ENCODE measurements at places on chromosomes 7 and 10.

GRCh38 chr10:14586901-14587300 is 187.8 kb downstream of the FAM107B start:
- DNase-seq: no peak

GRCh38 chr10:123093489-123093888 is 42.3 kb upstream of the HMX3 start:
- no peak for DNase-seq

GRCh38 chr10:28983799-28984198 is 305.1 kb upstream of the LYZL1 start:
- no peak for DNase-seq

- no peak for DNase-seq
These were observed 56.1 kb downstream of the ZRANB1 start for GRCh38 chr10:124997771-124998623.

DNA sequence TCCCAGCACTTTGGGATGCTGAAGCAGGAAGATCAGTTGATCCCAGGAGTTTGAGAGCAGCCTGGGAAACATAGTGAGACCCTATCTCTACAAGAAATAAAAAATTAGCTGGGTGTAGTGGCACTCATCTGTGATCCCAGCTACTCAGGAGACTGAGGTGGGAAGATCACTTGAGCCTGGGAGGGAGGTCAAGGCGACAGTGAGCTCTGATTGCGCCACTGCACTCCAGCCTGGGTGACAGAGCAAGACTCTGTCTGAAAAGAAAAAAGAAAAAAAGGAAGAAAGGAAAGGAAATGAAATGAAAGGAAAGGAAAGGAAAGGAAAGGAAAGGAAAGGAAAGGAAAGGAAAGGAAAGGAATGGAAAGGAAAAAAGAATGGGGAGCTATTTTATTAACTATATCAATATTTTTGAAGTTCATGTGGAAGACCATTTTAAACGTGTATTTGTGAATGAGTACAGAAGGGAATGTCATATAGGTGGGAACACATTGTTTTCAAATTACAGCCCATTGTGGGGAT is 7.1 kb upstream of the IFIT2 start:
- DNase-seq: no peak

GRCh38 chr10:102727037-102727818 is 12.8 kb downstream of the SFXN2 start:
- no peak for DNase-seq

GRCh38 chr10:70233109-70233938 is at the start of gene PPA1:
Gene PPA1, minus strand, starts transcription at chr10:70233429. Its CDS starts 102 bp downstream, at chr10:70233327.
- peak; percentile 100 for DNase-seq

DNA sequence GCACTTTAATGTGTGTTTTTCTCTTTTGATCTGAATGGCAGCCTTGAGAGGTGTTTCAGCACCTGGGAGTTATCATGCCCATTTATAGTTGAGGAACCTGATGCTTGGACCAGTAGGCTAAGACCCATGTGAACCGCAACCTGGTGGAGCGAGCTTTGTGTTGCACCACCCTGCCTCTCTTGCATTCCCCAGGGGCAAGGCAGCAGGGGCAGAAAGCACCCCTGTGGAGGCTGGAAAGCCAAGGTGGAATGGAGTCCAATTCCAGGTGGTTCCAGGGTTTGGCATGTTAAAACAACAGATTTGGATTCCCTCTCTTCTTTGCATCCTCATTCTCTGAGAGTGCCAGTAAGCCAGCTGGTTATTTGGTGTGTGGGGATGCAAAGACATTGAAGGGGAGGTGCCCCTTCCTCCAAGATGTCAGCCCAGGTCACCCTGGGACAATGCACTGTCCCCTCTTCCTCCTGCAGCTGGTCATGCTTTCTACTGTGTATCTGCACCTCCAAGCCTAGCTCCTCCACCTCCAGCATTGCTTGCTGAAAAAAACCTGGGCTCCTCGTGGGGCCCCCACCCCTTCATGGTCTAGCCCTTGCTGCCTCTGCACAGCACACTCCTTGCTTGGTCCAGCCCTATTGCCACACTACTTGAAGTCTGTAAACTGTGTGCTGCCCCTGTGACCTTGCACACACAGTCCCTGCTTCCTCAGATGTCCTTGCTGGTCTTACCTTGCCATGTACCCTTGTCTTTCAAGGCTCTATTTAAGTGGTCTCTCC is 5.6 kb upstream of the CDH23 start:
- no peak for DNase-seq

DNA sequence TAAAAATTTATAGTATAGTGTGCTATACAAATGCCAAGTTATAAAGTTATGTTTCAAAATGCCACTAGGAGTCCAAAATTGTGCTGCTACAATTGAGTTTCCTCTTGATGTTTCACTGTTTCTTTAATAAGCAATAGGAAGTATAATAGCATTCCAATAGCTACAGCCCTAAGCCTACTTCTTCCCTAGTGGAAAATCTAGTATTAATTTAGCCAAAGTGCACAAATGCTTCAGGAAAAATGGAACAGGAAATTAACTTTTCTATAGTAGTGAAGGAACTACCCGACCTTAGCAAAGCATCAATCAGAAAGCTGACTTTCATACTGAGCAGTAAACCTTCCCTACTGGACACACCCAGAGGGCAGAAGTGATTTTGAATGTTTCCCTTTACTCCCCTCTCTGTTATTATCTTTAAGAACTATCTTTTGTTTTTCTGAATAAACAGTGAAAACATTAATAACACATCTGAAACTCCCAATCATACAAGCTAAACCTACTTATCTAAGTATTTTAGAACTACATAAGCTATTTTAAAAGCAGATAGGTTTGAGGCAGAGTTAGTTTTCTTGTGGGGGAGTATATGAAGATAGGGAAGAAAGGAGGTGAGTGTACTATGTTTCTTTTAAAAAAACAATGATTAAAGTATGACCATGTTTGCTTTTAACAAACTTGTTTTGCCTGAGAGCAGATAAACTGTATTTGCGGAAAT is 13.7 kb downstream of the CPED1 start:
- DNase-seq: no peak

DNA sequence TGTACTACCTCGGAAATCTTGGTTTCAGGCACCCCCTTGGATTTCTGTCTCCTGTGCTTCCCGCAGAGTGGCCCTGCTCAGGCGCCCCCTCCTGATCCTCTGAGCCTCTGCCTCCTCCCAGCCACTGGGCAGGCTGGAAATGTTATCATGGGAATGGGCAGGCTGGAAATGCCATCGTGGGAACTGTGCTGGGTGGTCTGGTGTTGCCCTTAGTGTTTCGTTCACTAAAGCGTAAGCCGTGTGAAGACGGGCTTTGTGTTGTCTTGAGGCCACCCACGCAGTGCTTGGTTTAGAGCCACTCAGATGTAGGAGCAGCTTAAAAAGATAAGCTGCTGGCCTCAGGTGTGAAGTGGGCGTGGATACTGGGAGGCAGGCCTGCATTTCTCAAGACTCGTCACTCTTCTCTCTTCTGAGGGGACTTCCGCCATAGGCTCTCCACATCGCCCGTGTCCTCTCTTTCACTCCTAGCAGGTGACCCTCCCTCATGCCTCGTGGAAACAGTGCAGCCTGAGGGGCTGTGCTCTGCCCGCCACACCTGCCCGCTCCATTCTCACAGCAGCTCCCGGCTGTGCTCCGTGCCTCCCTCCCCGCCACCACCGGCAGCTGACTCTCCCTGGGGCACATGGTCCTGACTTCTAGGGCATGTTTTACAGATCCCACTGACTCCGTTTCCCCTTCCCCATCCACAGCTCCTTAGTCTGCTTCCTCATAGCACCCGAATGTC is 28.5 kb downstream of the PPP2R2D start:
- DNase-seq: no peak

GRCh38 chr7:136070736-136071505 is 93.8 kb upstream of the MTPN start:
- DNase-seq: no peak

- DNase-seq: peak; percentile 76
These were observed 3.2 kb downstream of the CDK6 start for GRCh38 chr7:92833024-92833765.

GRCh38 chr10:124420254-124420653 is 1.5 kb upstream of the OAT start:
- no peak for DNase-seq

DNA sequence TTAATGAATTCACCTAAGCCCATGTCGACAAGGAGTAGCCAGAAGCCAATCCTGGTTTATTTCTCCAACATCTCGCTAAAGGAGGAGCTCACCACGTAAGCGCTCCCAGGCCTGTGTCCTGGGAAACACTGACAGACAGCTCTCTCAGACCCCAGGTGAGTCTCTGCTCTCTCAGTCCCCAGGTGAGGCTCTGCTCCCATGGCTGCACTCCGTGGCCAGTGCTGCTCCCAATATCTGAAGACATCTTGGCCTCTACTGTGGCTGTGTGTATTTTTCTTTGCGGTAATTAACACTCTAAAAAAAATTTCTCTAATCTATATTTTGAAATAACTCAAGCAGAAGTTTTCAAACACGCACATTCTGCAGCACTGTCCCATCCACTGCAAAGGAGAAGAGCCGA is 564.5 kb downstream of the PTPRN2 start:
- no peak for DNase-seq

- DNase-seq: no peak
These were observed 6.8 kb downstream of the BRI3 start for GRCh38 chr7:98288064-98288823.

DNA sequence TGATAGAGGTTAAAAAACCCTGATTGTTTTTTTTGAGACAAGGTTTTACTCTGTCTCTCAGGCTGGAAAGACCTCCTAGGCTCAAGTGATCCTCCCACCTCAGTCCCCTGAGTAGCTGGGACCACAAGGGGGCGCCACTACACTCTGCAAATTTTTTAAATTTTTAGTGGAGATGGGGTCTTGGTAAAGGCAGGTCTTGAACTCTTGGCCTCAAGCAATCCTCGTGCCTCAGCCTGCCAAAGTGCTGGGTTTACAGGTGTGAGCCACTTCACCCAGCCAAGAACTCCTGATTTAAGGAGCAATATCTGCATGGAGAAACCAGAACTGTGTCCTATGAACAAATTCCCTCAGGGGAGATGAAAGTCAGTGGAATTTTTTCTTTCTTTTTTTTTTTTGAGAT is 7.3 kb upstream of the KLHDC10 start:
- peak; percentile 28 for DNase-seq

GRCh38 chr10:117005527-117006055 is 604 bp upstream of the SHTN1 start:
- DNase-seq: no peak

DNA sequence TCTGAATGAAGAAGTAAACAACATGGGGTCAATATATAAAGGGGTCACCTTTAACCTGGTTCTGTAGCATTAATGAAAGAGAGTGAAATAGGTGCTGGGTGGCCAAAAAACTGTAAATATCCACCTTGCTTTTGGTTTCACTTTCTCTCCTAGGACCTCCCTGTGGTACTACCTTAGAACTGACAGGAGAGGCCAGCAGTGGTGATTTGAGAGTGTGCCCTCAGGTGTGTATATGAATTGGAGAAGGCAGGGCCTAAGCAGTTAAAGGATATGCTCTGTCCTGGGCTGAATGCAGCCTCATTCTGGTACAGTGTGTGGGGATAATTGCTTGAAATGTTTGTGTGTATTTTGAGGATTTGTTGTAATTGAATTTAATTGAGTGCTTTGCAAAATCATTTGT is 62.0 kb downstream of the BBS9 start:
- DNase-seq: no peak

GRCh38 chr10:84825330-84825729 is 496.9 kb downstream of the CCSER2 start:
- DNase-seq: no peak

DNA sequence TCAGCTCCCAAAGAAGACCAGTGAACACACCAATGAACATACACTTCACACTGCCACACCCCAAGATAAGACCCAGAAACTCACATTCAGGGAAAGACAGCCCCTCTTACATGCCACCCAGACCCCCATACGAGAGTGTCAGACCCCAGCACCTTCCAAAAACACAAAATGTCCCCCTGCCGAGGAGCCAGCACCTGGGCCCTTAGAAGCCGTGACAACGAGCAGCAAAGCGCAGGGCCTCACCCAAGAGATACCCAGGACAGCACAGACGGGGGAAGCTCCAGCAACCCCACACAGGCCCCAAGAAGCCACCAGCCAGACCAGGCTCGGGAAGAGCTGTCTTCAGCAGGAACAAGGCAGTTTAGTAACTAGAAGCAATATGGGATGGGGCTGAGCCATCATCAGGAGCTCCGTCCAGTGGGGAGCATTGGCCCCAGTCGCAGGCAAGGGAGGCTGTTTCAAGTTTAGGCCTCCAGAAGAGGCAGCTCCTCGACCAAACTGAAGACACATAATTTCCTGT is 243.6 kb downstream of the PTPRN2 start:
- no peak for DNase-seq

DNA sequence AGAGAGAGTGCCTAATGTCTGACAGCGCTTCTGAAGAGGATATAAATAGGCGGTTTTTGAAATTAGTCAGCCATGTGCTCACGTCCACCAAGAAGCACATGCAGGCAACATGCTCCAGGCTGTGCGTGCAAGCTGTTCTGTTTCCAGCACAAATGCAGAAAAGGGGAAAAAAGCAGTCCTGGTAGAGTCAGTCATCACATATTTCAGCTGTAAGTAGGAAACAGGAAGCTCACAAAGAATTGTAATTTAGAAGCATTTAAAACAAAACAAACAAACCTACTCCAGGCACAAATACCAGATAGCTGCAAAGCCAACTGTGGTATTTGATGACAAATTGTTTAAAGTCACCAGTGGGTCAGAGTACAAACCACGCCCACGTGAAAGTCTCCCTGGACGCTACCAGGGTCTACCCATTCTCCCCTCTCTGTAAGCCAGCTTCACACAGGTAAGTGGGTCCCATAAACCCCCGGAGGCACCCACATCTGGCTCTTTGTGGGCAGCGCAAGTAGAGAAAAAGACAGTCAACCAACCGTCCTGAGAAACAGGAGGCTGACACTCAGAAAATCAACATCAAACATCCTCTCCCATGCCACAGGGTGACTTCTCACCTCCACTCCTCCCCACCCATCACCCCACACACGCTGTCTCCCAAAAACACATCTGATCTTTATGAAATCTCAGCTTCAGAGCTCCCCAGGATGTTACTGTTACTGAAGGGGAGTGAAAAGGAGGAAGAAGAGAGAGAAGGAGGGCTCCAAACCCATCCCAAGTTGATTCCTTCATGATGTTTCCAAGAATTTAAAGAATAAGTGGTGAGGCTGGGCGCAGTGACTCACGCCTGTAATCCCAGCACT is 186.4 kb downstream of the FAM107B start:
- DNase-seq: no peak

GRCh38 chr7:139245401-139245800 is 14.4 kb downstream of the UBN2 start:
- DNase-seq: no peak

DNA sequence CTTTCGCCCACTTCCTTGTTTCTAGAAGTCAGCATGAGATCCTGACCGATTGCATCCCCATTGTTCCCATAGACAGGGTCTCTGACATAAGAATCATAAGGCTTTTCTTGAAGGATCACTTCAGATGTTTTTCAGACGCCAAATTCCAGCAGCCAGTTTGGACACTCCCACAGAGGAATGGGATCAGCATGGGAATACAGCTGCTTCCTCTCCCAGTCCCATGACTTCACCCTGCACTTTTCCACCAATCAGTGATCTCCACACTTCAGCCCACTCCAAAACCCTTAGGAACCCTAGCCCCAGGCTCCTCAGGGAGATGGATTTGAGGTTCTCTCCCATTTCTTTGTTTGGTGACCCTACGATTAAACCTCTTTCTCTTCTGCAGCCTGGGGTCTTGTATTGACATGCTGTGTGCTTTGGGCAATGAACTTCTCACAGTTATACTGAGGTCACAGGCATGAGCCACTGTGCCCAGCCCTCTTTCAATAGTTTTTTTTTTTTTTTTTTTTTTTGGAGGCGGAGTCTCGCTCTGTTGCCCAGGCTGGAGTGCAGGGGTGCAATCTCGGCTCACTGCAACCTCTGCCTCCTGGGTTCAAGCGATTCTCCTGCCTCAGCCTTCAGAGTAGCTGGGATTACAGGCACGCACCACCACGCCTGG is 52.8 kb upstream of the CHST3 start:
- DNase-seq: no peak

- no peak for DNase-seq
These were observed 28.8 kb downstream of the MIOS start for GRCh38 chr7:7595451-7595850.

Data from stimulated activated CD4-positive, alpha-beta T cell treated with anti-CD3 and anti-CD28 coated beads, Interleukin-15, amount 100 ng/mL, for 1 hour (primary cell).